ENCODE measurements at places on chromosomes 11 and 22.

GRCh38 chr11:70220136-70220535, 17.0 kb downstream of the FADD start:
- DNase-seq, result no peak

DNA sequence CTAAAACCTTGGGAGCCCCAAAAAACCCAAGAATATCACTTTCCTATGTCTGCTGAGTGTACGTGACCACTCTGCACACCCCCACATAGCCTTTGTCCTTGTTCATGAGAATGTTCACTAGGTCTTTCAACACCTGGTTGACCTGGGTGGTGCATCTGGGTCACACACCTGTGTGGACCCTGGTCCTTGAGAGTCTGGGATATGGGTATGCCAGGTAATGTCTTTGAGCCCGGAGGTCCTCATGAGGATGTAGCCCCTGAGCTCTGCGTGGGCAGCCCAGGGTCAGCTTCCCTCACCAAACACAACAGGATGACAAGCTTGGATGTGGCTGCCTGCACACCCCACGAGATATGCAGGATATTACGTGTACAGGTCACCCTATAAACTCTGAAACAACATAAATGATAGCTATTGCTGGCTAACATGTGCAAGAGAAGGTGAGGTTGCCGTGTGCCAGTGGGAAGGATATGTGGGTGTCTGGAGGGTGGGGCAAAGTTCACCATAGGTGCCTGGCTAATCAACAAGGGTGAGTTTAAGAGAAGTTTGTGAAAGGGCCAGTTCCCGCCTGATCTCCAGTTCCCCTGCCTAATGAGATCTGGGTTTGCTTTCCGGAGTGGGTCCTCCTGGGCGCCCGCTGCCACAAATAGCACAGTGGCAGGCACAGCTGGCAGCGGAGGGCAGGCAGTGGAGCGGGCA, 1.4 kb upstream of the PPARA start:
- DNase-seq, result no peak

GRCh38 chr11:94595076-94595475, 27.9 kb downstream of the PIWIL4 start:
- DNase-seq, result no peak

DNA sequence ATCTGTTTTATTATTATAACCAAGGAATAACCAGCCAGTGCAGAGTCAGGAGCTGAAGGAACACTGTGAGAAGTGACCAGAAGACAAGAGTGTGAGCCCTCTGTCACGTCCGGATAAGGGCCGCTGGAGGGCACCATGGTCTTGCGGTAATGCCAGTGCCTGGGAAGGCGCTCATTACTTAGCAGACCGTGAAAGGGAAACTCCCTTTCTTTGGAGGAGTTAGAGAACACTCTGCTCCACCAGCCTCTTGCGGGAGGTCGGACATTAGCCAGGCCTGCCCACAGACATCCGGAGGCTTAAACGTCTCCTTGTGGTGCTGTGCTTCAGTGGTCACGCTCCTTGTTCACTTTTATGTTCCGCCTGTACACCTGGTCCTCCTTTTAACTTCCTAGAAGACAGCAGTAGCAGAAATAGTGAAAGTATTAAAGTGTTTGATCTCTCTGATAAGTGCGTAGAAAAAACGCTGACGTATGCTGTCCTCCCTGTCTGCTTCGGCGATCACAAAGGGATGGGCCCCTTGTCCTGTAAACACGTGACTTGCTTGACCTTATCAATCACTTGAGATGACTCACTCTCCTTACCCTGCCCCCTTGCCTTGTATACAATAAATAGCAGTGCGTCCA, 120.6 kb upstream of the LMO1 start:
- DNase-seq, result no peak

DNA sequence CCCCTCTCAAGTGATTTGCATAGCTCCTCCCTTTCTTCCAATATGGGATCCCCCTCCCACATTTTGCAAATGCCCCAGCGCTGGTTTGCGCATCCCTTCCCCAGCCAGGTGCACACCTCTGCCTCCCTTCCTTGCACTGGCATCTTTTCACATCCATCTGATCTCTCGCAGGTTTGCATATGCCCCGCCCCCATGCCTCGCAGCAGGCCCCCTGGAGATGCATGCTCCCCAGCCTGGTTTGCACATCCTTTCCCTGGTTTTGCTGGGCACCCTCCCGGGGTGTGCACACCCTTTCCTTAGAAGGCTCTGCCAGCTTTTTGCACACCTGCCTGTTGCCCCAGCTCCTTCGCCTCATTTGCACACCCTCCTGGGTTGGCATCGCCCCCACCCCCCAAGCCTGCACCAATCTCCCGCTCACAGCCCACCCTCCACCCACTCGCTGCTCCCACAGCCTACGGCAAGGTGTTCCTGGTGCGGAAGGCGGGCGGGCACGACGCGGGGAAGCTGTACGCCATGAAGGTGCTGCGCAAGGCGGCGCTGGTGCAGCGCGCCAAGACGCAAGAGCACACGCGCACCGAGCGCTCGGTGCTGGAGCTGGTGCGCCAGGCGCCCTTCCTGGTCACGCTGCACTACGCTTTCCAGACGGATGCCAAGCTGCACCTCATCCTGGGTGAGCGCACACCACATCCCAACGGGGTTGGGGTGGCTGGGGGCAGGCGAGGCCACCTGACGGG, 917 bp downstream of the RPS6KA4 start:
- peak; percentile 29 for DNase-seq

DNA sequence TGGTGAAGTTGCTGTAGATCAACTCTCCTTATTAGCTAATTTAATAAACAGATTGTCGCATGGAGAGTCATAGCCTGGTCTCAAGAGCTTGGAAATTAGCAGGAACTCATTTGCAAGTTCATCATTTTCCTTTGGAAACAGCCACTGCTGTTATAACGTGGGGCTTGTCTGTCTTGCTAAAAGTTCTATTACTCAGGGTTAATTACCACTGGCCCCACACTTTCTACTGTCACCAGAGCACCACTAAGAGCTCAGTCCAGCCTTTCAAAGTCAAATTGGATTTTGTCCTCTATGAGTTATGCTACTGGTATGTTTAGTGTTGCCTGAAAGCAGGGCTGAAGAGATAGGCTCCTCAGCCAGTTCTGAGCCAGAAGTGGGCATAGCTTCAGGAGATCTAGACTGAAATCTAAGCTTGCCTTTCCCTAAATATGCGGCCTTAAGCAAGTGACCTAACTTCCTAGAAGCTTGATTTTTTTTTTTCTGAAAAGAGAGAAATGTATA, 292.2 kb downstream of the INSC start:
- DNase-seq, result no peak

DNA sequence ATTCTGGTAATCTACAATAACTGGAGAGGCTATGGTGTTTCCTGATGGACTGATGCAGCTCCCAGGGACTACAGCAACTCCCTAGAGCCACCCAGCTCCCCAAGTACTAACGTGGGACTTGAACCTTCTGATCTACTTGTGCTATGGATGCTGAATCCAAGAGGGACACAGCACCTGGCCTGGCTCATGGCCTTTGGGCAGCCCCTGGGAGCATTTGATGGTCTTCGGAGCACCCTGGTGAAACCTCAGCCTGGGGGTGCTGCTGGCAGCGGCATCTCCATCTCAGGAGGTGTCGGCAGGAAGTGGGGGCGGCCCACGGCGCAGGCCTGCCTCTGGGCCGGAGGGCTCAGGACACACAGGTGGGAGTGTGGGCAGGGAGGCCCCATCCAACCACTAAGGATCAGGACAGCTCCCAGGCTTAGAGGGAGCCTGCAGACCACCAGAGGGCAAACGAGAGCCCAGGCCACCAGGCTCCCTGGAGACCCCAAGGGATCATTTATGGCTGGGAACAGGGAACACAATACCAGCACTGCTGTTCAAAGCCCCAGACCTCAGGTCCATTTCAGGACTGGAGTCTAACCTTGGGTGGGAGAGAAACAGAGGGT, 8.7 kb downstream of the EHD1 start:
- no peak for DNase-seq

DNA sequence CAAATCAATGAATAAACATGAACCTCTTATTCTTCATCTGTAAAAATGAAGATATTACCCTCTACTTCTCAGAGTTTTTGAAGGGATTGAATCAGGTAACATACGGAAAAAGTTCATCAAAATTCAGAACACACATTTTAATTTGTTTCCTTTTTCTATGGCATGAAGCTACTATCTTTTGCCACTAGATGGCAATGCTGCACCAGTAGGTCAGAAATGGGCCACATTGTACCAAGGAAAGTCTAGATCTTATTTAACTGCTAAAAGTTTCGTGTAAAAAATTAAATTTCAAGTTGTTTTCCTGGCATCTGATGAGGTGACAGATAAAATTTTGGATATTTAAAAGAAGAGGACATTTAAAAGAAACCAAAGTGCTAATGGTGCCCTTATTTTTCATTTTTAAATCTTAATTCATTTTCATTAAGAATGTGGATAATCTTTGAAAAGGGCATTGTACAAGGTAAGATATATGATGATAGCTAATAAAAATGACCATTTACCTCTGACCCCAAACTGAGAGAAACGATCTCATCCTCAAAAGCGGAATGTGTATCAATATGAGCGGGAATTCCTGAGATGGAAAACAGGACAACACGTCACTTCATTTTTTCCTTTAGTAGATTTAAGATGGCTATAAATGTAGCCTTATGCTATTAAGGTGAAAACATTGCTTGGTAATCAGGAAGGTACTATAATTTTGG, 16.1 kb downstream of the ALKBH8 start:
- peak; percentile 68 for DNase-seq

DNA sequence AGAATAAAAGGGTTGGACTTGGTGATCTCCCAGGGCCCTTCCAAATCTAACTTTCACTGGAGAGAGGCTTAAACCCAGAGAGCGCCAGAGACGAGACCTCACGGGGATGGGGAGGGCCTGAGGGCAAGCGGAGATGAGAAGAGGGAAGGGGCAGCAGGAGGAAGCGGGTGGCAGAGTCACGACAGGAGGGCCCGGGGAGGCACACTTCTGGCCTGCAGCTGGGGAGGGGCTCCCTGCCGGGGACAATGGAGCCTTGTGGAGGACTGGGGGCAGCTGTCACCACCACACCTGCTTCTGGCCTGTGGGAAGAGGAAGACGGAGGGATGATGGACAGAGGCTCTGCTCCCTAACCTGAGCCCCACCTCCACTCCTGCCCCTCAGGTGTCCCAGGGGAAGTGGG, 40.2 kb downstream of the PDE2A start:
- DNase-seq, result no peak

DNA sequence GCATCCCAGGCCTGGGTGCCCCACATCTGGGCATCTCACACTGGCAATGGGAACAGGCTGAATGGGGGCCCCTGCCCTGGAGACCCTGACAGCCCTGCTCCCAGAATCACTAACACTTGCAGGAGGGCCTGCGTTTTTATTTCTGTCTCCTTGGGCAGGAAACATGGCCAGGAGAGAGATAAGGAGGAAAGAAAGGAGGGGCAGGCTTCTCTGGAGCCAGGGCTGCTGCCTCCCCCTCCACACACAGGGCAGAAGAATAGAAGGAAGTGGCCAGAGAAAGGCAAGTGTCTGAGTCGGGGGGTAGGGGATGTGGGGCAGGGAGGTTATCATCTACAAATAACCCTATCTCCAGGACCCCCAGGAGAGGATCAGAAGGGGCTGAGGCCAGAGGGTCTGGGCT, 25.5 kb upstream of the TSPAN18 start:
- no peak for DNase-seq

DNA sequence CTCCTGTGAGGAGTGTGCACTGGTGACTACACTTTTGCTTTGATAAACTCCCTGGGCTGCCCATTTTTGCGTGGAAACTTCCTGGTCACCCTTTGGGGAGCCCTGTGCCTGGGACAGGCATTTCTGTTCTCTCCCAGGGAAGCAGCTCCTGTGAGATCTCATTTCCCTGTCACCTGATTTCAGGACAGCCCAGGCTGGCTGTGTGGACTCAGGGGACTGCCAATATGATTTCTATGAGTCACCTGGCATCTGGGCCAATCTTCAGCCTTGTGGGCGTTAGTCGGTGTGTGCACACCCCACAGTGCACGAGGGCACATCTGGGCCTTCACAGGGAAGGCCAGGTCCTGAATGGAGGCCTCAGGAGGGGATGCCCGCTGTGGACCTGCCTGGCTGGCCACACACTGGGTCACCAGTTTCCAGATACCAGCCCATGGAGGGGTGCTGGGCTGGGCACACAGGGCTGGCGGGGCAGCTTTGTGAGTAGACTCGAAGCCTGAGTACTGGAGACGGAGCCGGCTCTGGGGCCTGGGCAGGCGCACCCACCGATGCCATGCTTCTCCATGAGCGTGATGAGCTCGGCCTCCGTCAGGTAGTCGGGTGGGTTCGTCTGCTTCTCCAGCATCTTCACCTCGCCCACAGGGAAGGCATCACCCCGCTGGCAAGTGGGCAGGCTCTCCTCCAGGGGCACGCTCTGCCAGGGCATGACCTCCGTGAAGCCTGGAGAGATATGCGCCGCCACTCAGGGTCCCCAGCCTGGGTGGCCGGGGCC, 9.4 kb upstream of the PPM1F start:
- DNase-seq, result no peak

DNA sequence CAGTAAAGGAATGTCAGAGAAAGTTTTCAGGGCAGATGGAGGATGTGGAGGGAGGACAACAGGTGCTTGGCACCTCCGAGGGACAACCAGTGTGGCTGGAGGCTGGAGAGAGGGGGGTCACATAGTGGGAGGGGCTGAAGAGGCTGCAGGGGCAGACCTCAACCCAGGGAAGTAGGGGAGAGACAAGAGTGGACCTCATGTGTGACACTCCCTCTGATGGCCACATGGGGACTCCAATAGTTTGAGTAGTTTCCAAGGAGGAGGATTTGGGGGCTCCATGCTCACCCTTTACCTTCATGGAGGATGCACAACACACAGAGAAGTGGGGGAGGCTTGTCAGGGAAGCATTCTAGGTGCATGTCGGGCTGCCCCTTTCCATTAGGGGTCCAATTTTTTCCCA, 35.1 kb upstream of the ASPHD2 start:
- no peak for DNase-seq

DNA sequence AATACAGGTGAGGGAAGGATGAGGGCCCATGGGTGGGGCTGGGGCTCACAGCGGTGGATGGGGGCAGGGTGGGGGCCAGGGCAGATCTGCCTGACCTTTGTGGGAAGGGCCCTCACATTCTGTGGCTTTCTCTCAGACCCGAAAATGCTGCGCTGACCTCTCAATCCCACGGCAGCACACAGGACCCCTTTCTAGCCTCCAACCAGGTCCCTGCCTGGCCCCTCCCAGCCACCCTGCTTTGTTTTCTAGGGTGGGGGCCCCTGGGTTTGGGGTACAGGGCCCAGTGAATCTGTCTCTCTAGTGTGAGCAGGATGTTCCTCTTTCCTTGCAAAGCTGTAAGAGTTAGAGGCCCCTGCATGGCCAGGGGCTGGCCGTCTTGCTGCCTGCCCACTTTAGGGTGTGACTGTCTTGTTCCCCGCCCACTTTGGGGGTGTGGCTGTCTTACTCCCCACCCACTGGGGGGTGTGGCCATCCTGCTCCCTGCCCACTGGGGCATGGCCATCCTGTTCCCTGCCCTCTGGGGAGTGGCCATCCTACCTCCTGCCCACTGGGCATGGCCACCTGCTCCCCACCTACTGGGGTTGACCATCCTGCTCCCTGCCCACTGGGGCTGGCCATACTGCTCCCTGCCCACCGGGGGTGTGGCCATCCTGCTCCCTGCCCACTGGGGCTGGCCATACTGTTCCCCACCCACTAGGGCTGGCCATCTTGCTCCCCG, 11.5 kb downstream of the PARVG start:
- peak; percentile 68 for DNase-seq

All from suppressor macrophage treated with lipopolysaccharide for 1 hour (primary cell).